Left ventricle myocardium inferior (tissue), 1 donor: ENCODE measurements at places on chromosomes 11 and 22.

DNA sequence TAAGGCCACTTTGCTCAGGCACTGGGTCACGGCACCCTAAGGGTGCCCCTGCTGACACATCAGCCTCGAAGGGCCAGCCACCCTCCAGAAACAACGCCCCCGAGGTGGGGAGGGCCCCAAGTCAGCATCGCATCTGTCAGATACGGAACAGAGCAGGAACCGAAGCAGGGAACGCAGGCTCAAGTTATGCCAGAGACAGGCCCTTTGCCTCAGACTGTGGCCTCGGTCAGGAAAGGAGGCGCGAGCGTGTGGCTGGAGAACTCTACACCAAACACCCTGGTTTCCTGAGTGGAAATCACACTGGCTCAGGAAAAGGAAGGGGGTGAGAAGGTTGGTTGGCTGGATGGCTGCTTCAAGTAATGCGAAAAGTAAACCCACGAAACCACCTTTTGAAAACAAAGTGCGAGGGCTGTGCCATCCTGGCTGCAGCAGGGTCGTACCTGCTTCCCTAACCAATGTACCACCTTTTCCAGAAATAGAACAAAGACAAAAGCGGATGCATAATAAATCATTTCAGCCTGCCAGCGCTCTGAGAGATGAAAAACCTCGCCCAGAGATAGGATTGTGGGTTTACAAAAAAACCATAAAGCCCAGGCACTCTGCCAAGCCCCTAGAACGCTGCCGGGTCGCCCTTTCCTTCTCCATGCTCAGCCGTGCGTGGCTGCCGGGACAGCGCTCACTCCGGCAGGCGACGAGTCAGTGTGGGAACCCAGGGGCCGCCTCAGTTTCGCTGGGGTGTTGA, 38.6 kb downstream of the TRMU start:
- DNase-seq, result no peak

DNA sequence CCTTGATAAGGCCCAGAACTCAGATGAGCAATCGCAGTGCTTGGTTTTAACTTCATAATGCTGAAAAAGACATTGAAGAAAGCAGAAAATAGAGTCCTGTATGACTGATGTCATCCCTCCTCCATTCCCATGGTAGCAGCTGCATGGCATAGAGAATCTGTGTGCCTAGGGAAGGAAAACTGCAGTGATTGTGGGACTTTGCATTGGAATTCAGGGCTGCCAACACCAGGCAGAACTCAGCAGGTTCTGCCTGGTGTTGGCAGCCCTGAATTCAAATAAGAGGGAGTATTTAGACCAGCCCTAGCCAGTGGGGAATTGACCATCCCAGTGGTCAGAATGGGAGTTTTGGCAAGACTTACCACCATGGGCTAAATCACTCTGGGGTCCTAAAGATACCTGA, 1016.0 kb downstream of the FAM181B start:
- no peak for DNase-seq

GRCh38 chr11:12403997-12404350, 26.6 kb downstream of the PARVA start:
- DNase-seq, result no peak

DNA sequence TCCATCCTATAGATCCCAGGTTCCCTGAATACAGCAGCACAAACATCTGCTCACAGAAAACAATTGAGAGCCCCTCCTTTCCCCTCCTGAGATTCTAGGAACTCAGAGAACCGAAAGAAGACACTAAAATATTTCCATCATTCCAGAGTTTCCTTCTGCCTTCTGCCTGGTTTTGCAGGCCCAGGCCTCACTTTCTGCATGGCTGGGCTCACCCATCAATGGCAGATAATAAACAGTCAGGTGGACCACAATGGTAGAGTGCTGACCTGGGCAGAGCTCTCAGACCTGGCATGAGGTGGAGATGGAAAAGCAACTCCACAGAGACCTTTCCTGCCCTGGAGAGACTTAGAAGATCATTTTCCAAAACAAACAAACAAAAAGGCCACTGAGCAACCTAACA, 389.1 kb downstream of the NXPE2 start:
- no peak for DNase-seq

GRCh38 chr22:20967697-20968211, 699 bp downstream of the AIFM3 start:
- no peak for DNase-seq

- DNase-seq, result no peak
Observed at GRCh38 chr11:97048481-97048880, 658.7 kb downstream of the JRKL start.

DNA sequence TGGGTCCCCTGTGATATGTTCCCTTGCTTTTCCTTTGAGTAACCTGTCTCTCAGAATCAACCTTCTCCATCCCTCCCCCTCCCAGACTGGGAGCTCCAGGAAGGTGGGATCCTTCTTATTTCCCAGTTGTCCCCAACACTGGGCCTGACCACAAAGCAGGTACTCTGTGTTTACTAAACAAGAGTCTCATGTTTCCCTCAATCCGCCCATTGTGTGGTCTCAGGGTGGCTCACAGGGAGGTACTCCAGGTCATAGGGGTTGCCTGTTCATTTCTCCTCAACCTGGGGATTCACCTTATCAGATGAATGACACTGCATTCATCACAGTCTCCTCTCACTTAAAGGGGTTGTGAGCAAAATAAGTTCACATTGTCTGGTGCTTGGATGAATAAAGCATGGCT, 26.4 kb upstream of the NAV2 start:
- no peak for DNase-seq

- no peak for DNase-seq
Observed at GRCh38 chr22:28670161-28670560, 9.5 kb downstream of the TTC28 start.

DNA sequence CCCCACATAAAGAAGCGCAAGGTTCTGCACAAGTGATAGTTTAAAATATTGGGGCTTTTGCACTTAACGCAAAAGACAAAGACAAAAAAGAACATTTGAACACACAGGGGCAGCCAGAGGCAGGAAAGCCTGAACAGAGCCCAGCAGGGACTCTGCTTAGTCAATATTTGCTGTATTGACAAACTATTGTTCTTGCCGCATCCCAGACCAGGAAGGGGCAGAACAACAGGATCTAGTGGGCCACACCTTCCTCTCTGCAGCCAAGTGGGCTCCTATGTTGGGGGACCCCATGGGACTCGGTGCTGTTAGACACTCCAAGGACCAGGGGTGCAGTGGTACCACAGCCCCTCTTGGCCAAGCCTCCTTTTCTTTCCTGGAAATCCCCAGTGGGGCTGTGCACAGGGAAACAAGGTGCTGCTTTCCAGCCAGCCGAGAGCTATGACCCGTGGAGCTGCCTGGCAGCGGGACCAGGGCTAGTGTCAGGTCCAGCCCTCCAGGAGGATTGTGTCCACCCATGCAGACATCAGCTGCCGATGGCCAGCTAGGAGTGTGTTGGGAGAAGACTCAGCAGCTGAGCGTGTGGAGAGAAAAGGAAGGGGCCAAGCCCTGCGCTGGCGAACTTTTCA, 43.3 kb upstream of the ANO1 start:
- DNase-seq, result no peak

- DNase-seq, result no peak
Observed at GRCh38 chr11:116057000-116057399, 552.8 kb upstream of the CADM1 start.

DNA sequence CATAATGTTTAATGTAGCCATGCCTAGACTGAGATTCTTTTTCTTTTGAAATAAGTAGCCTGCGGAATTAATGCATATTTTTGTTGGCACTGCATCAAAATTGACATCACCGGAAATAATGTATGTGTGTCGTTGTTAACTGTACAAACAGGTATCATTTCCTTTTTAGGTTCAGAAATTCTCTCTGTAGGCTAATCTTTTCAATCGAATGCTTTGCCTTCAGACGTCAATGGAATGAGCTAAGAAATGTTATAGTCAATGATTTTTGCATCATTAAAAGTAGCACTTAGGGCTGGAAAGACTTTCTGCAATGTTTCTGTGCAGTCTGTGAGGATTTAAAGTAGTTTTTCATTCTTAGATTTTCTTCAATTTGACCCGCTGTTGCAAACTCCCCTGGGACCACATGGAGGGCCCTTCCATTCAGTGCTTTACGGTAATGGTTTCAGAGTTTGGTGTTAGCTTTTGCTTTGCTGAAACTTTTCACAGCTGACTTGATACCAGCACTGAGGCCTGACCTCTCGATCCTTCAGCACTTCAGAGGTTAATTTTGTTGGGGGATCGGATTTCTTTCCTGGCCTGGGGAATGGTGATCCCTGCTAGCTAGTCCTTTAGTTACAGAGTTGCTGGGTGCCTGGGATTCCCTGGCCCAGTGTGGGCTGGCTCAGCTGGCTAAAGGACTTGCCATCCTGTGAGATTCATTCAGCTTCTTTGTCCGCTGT, 137.8 kb downstream of the DBX1 start:
- DNase-seq, result no peak

DNA sequence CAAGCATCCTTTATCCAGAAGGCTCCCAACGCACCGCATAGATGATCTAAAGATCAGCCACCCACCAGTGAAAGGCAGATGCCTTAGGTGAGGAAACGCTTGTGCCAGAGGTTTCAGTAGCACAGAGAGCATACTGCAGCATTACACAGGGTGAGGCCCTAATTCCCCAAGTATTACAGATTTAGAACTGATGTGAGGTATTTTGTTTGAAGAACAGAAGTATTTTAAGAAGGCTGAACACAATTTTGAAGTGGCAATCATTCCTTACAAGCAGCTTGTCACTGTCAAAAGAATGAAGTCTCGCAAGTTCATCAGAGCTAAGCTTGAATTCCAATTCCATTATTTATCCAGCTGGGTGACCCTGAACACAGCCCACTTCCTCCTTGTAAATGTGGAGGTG, 70.0 kb upstream of the FAT3 start:
- no peak for DNase-seq

- no peak for DNase-seq
Observed at GRCh38 chr11:113805640-113806039, 26.0 kb downstream of the CLDN25 start.

- no peak for DNase-seq
Observed at GRCh38 chr22:35426801-35427140, 26.8 kb downstream of the MCM5 start.

- DNase-seq, result no peak
Observed at GRCh38 chr11:132943706-132944568, 588.4 kb downstream of the OPCML start.

DNA sequence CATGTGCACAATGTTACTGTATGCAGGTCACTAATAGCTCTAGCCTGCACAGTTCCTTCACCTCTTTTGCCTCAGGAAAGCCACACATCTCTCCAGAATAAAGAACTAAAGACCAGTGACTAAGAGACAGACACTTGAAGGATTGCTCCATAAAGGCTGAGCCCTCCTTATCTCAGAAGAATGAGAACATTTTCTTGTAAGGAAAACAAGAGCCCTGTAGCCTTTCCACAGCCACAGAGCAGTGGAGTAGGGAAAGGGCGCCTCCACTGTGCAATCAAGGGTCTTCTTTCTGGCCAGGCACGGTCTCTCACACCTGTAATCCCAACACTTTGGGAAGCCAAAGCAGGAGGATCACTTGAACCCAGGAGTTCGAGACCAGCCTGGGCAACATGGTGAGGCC, 202.6 kb upstream of the TMEM45B start:
- no peak for DNase-seq

- DNase-seq, result peak; percentile 29
Observed at GRCh38 chr11:88420165-88420791, 82.7 kb upstream of the CTSC start.

DNA sequence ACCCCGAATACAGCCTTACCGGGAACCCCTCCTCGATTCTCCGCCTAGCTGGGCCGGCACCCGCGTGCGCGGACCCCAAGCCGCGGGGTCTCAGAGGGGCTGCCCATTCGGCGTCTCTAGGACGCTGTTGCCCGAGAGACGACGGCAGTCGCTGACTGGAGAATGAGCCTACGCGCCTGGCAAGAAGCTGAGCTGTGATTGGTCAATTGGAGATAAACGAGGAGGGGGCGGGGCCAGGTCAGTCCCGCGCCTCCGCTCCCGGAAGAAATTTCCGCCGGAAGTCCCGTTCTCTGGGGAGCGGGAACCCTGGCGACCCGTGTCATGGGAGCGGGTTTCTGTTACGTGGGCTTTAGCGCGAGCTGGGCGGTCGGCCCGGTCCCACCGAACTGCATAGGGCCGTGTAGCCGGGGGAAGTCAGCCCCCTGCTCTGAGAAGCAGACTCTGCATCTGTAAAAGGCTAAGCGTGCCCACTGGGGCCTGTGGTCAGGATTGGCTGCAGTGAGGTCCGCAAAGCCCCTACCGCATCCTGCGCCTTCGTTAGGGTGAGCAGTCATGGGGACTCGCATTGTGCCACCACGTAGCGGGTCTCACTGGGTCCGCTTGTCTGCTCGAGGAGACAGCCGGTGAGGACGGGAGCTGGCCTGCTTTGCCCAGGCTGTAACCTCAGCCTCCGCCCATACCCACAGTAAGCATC, at the start of gene EFCAB6:
EFCAB6 (minus strand) TSS at position 157 of the 694 bp plus-strand sequence. CDS start 29,987 bp downstream, outside the sequence.
- peak; percentile 91 for DNase-seq

GRCh38 chr11:62054484-62055121, 69.2 kb upstream of the INCENP start:
- DNase-seq, result no peak

DNA sequence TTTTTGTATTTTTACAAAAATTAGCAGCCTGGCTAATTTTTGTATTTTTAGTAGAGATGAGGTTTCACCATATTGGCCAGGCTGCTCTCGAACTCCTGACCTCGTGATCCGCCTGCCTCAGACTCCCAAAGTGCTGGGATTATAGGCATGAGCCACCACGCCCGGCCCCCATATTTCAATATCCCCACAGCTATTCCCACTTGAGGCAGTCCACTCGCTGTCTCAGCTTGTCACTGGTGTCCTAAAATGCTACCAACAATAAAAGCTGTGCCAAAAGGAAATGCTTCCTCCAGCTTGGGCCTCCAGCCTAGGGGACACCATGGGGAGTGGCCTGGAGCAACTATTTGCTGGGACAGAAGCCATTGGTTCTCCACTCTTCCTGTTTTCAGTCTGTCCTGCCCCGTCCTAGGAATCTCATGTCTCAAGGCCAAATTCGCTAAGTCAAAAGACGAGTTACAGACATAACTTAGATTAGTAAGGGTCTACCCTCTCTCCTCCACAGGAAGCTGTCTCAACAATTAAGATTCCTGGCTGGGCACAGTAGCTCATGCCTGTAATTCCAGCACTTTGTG, 7.3 kb upstream of the SPINDOC start:
- no peak for DNase-seq

DNA sequence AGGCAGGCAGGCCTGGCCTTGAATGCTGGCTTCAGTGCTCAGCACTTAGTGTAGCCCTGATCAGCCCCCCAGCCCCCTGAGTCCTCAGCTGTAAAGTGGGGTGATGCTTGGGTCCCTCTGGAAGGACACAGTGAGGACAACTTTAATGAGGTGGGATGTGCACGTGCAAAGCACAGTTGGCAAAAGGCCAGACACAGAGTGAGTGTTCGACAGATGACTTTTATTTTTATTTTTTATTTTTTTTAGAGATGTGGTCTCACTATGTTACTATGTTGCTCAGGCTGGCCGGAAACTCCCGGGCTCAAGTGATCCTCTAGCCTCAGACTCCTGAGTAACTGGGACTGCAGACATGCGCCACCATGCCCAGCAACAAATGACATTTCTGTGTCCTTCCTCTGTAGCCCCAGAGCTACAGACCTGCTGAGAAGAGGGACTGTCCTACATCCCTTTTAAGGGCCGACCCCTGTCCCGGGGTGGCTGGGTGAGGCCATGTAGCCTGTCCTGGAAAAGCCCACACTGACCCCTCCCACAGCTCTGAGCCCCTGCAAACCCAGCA, 6.9 kb upstream of the C11orf96 start:
- DNase-seq, result no peak

GRCh38 chr11:6356503-6357055, 33.7 kb upstream of the SMPD1 start:
- no peak for DNase-seq
